ENCODE measurements at places on chromosomes 3 and 15.

DNA sequence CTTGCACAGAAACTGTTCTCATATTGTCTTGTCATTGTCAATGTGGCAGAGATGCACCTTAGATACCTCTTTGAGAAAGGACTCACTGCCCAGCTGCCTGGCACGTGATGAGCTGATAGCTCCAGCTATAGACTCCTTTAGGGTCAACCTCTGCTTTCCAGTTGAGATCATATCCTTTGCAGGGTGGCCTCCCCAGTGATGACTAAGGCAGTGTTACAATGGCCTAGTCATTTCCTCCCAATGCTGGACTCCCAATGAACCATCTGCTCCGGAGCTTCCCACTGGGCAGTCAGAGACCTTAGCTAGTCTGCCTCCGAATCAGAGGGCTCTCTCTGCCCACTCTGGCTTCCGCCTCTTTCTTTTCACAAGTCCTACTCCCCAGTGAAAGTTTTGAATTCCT is 79.5 kb downstream of the CHRD start:
- DNase-seq = peak; percentile 69

- no peak for DNase-seq
Measured at GRCh38 chr15:70931821-70932220, 39.2 kb downstream of the LRRC49 start.

GRCh38 chr3:60017631-60018030 is 967.8 kb upstream of the CFAP20DC start:
- DNase-seq = peak; percentile 4

GRCh38 chr3:49647741-49648140 is 26.4 kb upstream of the APEH start:
- DNase-seq = peak; percentile 61

DNA sequence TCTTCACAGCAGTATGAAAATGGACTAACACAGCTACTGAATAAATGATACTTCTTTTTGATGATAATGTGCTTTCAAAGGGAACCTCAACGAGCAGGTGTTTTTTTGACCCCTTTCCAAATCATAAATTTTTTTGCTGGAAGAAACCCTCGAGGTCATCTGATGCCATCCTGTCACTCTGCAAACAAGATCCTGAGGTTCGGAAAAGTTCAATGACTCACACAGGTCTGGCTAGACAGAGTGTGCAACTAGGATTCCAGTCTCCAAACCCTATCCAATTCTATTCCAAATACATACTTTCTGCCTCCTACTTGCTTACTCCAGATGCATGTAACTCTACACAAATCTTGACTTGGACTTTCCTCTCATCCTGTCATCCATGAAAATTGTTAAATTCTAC is 124.7 kb downstream of the NEDD4 start:
- no peak for DNase-seq
